CD4-positive, alpha-beta T cell treated with Interleukin-4 for 1 hour (primary cell): ENCODE measurements at places on chromosomes 2 and 18.

GRCh38 chr18:48200631-48201336, 208.4 kb downstream of the ZBTB7C start:
- DNase-seq, result no peak

DNA sequence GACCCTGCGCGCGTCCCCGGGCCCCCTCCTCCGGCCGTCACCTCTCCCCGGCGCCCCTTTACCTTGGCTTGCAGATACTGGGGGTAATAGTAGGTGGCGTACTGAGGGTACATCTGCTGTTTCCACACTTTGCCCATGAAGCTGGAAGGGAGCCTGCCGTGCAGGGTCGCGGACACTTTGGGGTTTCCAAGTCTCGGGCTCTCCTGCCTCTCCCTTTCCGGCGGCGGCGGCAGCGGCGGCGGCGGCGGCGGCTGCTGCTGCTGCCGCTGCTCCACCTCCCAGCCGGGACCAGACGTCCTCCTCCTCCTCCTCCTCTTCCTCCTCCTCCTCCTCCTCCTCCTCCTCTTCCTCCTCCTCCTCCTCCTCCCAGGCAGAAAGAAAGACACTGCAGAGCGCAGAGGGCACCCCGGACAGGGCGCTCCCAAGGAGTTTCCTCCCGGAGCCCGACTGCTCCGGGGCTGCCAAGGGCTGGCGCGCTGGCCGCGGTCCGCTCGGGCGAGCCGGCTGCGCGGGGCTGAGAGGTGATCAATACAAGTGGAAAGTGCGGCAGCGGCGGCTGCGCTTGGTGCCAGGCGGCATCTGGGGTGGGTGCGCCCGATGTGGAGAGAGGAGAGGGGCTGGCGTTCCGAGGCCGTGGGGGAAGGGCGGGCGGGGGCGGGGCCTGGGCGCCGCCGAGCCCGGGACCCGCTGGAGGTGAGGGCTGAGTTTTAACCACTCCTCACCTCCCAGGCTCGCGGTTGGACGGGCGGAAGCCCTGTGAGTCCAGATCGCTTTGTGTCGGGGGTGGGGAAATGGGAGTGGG, at the start of gene RBMS1:
Gene RBMS1 (minus strand): TSS at position 581 of the 802 bp plus-strand sequence. CDS start 444 bp downstream, at position 137.
- peak; percentile 42 for DNase-seq

GRCh38 chr2:186675380-186675779, 18.5 kb upstream of the FAM171B start:
- no peak for DNase-seq

DNA sequence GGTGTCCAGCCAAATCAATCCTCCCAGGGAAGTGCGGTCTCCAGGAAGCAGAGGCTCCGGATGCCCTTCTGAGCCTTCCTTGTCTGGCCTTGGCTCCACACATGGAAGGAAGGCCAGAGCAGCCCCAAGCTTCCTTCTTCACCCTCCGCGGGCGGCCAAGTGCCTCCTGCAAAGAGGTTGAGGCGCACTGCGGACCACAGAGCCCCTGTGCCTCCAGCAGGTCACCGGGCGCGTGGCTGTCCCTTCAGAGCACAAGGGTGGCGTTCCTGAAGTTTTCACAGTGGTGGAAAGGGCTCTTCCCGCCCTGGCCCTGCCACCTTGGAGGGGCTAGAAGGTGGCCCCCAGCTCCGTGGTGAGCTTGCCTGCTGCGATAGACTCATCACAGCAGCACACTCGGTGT, 175.9 kb upstream of the RAB12 start:
- DNase-seq, result no peak

GRCh38 chr2:238149841-238150572, 8.8 kb upstream of the ERFE start:
- no peak for DNase-seq

GRCh38 chr18:11246495-11247300, 97.3 kb upstream of the PIEZO2 start:
- no peak for DNase-seq

DNA sequence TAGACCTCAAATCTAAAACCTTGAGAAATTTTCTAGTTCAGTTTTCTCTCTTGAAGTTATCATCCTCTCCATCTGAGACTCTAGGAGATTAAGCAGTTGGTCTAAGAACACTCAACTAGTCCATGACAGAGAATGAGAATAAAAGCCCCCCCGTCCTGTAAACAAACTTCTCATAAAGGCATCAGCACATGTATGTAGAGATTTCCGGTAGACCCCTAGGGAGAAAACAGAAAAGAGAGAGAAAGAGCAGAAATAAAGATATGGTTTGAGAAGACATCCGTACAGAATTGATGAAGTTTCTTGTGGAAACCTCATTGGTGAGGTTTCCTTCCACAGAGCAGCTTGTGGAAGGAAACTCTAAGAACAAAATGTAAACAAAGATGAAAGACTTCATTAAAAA, 3.2 kb upstream of the GPR155 start:
- no peak for DNase-seq

- DNase-seq, result peak; percentile 16
These were observed 94.3 kb upstream of the ITGB6 start for GRCh38 chr2:160294339-160294803.
